ENCODE measurements at places on chromosomes 3 and 15.
A peak's percentile ranks its signal among the peaks of the same experiment; 100 is the strongest.

- no peak for DNase-seq
Measured at GRCh38 chr3:60772584-60772983, 478.7 kb downstream of the FHIT start.

GRCh38 chr3:147391781-147392624 is 14.3 kb downstream of the ZIC4 start:
- no peak for DNase-seq

GRCh38 chr3:21641959-21642358 is 109.1 kb downstream of the ZNF385D start:
- DNase-seq, result no peak

- DNase-seq, result no peak
Measured at GRCh38 chr3:4866866-4867265, 112.4 kb upstream of the BHLHE40 start.

- DNase-seq, result no peak
Measured at GRCh38 chr3:150875548-150875947, 29.7 kb downstream of the MINDY4B start.

- DNase-seq, result no peak
Measured at GRCh38 chr3:312160-312733, 115.7 kb downstream of the CHL1 start.

DNA sequence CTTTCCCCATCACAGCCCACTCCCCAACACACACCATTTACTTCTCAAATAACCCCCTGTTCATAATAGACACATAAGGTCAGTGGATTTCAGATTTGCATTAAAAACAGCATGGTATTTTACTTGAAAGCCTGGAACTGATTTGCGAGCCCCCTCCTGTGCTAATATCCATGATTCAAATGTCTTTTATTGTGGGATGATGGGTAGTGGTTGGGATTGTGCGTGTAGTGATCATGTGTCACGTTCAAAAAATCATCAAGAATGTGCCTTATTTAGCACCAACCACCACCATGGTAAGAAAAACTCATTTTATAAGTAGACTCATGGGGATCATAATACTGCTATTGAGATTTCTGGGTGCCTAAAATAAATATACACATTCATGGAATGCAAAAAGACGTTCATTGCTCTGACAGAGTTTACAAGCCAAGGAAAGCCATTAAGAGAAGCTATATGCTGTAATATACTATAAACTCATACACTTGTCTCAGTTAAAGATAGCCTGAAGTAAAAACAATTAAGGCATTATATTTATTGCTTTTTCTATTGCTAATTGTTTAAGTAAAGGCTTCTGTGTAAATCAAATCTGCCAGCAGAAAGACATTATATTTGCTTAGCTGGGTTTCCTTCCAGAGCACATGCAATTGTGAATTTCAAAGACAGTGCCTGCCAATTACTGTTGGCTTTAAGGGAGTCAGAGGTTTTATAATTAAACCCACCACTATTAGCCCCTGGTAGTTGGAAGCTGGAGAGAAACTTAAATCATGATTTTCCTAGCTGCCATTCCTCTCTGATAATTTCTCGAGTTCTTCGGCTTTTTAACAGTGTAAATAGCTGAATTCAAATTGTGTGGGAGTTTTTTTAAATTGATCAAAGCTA is 4.0 kb downstream of the TRAT1 start:
- DNase-seq, result no peak

DNA sequence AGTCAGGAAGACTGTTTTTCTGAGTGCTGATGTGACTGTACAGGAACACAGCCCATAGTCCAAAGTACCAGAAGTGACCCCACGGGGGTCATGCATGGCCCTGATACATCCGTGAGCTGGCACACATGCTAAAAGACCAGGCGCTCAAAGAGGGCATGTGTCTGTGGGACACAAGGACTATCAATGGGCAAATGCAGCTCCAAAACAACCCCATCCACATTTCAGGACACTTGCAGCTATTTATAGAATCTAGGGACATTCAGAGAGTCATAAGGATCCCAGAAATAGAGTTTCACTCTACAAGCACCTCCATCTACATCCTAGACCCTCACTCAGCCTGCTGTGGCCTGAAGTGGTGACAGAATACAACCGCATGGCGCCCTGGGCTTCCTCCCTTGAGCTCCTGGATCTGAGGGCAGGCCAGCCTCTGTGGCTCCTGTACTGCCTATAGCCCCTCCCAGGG is 17.0 kb downstream of the SLC25A20 start:
- no peak for DNase-seq

GRCh38 chr15:78621810-78622402 is 1.1 kb upstream of the CHRNA3 start:
- no peak for DNase-seq

GRCh38 chr3:105466495-105467404 is 100.0 kb downstream of the ALCAM start:
- DNase-seq, result no peak

DNA sequence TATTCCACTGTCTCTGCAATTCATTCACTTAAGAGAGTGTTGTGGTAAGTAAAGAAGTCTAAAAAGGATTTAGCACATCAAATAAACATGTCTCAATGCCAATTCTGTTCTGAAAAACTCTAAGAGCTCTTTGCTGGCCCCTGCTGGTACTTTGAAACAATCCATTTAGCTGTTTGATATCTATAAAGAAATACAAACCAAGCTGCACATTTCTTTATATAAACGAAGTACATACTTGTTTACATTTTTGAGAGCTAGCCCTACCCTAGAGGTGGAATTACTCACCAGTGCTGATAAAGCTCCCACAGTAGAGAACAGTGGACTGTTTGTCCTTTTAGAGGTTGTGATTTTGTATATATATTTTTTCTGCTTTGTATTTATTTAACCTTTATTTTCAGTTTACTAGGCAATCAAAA is 75.5 kb downstream of the NEDD4 start:
- peak; percentile 61 for DNase-seq

DNA sequence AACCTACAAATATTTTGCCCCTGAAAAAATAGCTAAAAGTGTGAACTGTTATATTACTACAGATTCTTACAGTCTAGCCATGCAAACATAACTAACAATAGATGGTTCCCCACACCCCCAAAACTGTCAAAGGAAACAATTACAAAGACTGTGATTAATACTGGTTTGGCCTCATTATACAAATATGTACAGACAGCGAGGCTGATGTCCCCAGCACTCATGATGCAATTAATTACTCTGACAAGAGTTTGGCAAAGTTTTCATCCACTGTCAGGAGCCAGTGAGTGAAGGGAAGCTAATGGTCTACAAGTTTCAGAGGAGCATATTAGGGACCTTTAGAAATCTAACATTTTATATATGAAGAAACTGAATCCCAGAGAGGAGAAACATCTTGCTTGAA is 61.0 kb downstream of the HMG20A start:
- no peak for DNase-seq

DNA sequence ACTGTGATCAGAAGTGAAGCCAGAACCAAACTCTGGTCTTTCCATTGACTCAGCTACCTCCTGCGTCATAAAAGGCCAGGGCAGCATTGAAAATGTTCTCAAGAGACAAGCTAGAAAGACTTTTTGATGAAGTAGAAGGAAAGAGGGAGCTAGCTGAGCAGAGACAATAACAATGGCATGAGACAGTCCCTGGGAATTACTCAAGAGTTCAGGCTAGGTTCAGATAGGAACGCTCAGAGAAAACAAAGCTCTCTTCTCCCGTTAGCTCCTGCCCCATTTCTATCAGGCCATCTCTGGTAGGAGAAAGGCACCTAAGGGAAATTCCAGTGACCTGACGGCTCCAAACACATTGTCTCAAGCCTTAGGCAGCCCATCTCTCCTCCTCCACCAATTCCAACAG is 7.0 kb upstream of the OXTR start:
- DNase-seq, result peak; percentile 94

DNA sequence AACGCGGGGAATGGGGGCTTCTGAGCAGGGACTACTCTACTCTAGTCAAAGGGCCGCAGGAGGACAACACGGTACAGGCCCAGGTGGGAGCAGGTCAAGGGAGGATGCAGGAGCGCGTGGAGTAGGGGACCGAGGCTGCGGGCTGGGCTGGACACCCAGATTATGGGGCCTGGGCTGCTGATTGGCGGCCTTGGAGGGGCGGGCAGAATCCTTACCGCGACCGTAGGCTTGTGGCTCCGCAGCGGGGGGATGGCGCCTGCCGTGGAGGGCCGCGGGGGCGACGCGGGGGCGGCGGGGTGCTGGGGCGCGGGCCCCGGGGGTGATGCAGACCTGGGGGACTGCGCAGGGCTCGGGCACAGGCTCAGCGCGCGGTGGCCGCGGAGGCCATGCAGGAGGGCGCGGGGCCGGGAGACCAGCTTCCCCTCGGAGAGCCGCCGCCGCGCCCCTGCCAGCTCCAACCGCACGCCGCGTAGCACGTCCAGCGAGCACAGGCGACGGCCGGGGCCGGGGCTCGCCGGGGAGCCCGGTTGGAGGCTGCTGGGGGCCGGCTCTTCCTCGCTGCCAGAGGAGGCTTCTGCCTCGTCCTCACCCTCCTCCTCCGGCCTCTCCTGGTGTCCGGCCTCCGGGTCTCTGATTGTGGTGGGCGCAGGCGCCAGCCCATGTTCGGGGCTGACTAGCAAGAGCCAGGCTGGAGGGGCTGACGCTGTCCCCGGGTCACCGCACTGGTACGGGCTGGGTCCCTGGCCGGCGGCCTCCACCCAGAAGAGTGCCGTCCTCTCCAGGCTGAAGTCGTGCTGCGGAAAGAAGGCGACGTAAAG is 12.9 kb downstream of the UBAP1L start:
- DNase-seq, result no peak

- no peak for DNase-seq
Measured at GRCh38 chr3:25080461-25080860, 347.6 kb upstream of the RARB start.

DNA sequence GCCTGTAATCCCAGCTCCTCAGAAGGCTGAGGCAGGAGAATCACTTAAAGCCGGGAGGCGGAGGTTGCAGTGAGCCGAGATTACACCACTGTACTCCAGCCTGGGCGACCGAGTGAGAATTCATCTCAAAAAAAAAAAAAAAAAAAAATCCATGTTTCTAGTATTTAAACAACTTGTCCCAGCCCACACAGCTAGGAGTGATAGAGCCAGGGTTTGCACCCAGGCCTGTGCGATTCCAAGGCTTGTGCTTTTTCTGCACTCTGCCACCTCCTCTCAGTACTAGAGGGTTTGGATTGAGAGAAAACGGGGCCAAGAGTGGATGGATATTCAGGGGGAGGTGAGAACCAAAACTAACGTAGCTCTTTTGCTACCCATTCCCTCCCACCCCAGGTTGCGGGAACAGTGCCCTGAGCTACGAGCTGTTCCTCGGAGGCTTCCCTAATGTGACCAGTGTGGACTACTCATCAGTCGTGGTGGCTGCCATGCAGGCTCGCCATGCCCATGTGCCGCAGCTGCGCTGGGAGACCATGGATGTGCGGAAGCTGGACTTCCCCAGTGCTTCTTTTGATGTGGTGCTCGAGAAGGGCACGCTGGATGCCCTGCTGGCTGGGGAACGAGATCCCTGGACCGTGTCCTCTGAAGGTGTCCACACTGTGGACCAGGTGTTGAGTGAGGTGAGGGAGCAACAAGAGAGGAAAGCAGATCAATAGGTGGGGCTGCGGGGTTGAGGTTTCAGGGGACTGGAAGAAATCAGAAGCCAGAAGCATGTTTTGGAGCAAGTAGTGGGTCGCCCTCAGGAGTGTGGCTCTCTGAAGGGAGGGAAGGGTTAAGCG is 4.1 kb downstream of the CAMK2N2 start:
- DNase-seq, result no peak

- no peak for DNase-seq
Measured at GRCh38 chr3:153003441-153003840, 158.6 kb upstream of the RAP2B start.

- DNase-seq, result no peak
Measured at GRCh38 chr3:140557476-140557875, 120.4 kb upstream of the TRIM42 start.

DNA sequence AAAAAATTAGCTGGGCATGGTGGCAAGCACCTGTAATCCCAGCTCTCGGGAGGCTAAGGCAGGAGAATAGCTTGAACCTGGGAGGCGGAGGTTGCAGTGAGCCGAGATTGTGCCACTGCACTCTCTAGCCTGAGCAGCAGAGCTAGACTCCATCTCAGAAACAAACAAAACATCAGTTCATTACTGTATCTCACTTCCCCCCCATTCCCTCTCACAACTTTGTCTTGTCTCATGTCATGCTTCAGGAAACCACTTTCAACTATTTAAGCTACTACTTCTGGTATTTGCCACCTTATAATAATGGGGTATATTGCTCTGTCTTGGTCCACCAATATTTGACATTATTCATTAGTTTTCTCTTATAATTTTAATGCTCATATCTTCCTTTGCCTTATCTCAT is 26.2 kb downstream of the PIK3CA start:
- DNase-seq, result no peak

DNA sequence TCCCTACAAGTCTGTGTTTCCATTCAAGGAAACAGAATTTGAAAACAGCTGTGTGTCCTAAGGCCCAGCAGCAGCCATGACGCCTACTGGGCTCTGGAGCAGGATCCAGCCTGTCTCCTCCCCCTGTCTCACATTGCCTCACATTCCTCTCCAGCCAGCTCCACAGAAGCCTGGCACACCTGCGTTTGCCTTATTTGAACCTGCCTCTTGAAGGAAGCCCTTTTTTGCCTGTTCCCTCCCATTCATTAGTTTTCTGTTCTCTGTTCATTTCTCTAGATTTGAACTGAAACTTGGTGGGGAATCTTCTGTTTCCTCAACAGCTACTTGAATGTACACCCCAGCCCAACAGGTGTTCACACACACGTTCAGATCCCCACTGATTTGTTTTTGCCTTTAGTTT is 890.5 kb downstream of the TUSC7 start:
- DNase-seq, result no peak

DNA sequence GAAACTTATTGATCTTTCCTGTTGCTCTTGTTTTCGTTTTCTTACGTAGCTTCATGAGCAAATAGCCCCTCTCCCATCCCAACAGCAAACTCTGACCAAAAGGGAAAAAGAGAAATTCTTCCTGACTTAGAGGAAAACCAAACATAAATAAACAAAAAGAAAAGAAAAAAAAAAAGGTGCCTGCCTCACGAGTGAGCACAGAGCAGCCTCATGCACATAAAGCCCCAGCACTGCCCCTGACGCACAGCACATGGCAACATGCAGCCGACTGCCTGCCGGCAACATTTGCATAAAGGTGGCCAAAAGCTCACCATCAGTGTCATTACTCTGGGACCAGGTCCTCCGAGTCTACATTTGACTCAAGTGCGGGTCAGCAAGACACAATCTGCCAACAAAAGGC is 6.4 kb downstream of the POC1A start:
- DNase-seq, result no peak

Data from trophoblast cell (in vitro differentiated cells and primary cell).